GDM1 (cell line): ENCODE measurements at places on chromosomes 16 and 17.

DNA sequence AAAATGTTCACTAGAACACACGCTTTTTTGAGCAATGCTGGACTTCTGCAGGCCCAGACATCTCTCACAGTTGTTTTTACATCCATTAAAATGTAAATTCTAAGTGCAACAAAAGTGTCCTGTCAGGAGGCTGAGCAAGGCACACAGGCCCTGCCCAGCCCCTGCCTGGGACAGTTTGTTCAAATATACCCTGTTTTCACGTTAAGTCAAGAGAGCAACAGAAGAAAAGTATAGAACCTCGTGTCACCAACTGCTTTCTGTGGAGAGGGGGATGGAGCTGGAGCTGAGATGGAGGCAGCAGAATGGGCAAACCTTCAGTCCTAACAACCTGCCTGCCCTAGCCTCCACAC is 4.3 kb upstream of the HOXB2 start:
- DNase-seq, result no peak

- no peak for DNase-seq
Measured at GRCh38 chr16:69890114-69890891, 60.8 kb upstream of the CLEC18A start.

GRCh38 chr16:72921620-72922019 is 126.3 kb downstream of the ZFHX3 start:
- DNase-seq, result no peak

DNA sequence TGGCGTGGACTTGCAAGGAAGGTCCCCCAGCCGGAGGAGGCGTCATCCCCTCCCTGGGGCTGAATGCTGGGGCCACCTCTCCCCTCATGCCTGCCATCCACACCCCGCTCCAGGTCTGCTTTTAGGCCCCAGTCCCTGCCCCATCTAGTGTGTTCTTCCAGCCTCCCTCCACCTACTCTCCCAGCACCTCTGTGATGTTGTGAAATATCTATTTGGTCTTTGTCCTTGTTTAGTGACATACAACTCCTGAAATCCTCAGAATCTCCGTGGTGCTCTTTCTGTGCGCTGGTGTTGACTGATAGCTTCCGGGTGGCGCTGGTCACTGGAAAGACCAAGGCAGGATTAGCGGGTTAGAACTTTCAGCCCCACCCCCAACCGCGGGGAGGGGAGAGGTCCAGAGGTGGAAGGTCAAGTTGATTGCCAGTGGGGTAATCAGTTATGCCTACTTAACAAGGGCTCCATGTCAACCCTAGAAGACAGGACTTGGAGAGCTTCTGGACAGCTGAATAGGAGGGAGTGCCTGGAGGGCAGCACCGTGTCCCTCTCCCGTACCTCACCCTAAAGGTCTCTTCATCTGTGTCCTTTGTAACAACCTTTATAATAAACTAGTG is 10.1 kb downstream of the TBC1D24 start:
- no peak for DNase-seq

DNA sequence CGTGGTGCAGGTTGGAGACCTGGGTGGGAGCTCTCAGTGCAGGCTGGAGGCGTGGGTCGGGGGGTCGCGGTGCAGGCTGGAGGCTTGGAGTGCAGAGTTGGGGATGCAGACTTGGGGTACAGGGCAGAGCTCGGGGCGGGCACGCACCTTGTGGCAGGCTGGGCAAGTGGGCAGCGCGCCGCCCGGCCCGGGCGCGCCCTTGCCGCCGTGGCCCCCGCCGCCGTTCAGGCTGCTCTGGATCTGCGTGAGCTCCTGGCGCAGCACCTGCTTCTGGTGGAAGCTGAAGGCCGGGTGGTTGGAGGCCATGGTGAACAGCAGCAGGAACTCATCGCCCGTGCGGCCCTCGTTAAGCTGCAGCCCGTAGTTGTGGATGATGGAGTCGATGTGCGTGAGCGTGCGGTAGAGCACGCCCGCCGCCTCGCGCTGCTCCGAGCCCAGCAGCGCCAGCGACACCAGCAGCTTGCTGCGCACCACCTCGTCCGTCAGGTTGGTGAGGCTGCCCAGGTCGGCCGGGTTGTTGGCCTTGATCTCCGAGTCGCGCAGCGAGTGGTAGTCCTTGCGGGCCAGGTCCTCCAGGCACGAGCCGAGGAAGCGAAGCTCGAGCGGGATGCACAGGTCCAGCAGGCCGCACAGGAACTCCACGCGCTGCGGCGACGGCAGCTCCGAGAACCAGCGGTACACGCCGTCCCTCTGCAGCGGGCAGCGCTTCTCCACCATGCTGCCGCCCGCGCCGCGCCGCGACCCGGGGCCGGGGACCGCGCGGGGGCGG is 1.1 kb downstream of the ZCCHC14 start:
- no peak for DNase-seq

DNA sequence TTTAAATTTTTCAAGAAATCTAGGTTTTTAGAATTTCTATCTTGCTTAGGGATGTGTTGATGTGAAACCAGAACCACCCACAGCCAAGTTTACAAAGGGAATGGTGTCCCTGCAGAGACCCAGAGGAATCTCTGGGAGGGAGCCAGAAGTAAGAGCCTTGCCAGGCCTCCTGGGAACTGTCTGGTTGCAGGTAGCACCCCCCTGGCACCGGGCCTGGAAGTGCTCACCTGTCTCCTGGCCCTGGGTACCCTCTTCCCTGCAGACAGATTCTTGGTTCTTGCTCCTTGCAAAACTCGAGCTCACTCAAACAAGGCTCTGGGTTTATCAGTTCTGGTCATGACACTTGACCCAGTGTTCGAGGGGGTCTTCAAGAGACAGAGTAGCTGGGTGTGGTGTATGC is 24.6 kb upstream of the ZFP90 start:
- no peak for DNase-seq

DNA sequence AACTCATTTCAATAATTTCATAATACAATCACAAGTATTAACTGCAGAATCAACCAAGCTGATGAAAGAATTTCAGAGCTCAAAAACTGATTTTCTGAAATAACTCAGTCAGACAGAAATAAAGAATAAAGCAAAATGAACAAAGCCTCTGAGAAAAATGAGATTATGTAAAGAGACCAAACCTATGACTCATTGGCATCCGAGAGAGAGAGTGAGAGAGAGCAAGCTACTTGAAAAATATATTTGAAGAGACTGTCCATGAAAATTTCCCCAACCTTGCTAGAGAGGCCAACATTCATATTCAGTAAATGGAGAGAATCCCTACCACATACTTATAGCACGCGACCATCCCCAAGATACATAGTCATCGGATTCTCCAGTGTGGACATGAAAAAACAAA is 1376.4 kb downstream of the CDH11 start:
- DNase-seq, result no peak

- DNase-seq, result no peak
Measured at GRCh38 chr17:2749058-2749783, at the start of gene CCDC92B. Gene CCDC92B (minus strand): TSS chr17:2749652. CDS start chr17:2735145, 14,507 bp downstream.

DNA sequence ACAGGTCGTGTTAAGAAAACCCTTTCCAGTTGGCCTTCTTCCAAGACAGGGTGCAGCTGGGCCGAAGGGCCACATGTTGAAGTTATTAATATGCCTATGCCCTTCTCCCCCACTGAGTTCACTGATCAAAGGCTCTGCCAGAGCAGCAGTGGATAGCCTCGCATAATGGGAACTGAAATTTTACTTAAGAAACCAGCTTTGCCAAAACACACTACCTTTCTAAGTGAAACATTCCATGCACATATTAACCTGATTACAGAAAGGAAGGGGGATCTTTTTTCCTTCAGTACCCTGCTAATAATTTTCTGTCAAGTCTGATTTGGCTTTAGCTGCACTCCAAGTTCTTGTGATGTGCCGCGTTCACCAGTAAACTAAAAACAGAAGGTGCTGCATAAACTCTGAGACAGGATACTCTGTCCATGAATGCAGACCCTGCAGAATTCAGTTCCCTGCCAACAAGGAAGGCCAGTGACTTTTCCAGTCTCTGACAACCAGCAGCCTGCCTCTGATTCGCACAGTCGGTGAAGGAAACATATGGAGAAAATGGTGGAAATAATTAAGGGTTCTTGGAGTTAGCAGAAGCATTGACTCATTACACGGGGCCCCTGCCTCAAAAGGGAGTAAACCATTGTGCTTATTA is 283.8 kb downstream of the ZFHX3 start:
- DNase-seq, result no peak

GRCh38 chr17:2051933-2052559 is 2.9 kb upstream of the HIC1 start:
- no peak for DNase-seq

DNA sequence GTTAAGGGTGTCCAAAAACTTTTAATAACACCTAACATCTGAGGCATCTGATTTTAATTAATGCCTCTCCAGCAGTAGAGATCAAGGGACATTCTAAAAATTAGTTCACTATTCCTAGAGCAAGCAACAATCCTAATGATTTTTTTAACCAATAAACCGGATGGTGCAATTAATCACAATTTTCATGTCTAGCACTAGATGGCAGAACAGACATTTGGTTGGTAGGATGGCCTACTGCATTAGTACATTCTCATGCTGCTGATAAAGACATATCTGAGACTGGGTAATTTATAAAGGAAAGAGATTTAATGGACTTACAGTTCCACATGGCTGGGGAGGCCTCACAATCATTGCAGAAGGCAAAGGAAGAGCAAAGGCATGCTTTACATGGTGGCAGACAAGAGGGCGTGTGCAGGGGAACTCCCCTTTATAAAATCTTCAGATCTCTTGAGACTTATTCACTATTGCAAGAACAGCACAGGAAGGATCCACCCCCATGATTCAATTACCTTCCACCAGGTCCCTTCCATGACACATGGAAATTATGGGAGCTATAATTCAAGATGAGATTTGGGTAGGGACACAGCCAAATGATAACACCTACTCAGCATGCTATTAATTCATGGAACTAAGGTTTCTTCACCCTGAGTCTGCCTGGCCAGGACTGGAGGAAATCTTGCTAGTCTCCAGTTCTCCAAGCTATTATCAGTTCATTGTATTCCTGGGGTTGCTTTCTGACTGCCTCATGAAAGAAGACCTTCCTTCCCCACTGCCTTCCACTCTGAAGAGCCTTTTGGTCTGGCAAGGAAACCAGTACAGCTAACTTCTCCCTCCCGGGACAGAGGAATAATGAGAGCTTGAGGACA is 24.8 kb downstream of the HS3ST3A1 start:
- DNase-seq, result no peak

- no peak for DNase-seq
Measured at GRCh38 chr16:55853114-55853513, 20.2 kb upstream of the CES1 start.

DNA sequence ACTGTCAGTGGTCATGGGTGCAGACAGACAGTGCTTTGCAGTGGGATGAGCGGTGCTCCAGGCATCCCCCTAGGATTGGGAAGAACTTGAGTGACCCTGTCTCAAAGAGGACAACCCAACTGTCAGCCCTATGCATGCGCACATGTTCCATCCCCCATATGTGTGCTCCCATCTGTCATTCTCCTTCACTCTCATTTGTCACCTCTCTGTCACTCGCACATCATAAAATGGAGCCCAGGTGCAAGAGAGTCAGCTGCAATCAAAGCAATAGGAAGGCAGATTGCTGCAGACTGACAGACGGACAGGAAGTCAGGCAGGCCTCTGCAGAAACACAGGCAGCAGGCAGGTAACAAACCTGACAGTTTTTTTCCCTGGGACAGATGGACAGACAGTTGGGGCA is 101.8 kb upstream of the CCL1 start:
- DNase-seq, result no peak

DNA sequence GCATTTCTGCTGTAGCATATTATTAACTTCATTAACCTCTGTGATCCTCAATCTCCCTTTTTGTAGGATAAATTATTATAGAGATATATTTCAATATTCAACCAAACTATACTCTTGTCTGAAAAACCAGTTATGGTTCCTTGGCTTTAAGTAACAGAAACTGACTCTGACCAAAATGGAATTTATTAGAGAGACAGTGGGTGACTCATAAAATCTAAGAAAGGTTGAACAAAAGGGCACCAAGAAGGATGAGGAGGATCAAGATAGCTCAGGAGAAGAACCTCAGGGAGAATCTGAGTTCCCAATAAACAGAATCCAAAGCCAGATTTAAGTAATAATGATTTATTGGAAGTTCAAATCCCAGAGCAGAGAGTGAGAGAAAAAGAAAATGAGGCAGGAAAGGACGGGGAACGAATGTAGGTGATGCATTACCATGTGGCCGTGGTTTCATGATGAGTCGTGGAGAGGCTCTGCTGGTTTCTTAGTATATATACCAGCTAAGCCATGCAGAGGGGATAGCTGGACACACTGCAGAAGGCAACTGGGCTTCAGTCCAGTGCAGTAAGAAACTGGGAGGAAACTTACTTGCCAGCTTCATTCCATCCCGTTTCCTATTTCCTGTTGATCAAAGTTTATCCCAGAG is 151.5 kb upstream of the GOT2 start:
- no peak for DNase-seq

- no peak for DNase-seq
Measured at GRCh38 chr17:17505610-17506171, 9.5 kb upstream of the RASD1 start.

DNA sequence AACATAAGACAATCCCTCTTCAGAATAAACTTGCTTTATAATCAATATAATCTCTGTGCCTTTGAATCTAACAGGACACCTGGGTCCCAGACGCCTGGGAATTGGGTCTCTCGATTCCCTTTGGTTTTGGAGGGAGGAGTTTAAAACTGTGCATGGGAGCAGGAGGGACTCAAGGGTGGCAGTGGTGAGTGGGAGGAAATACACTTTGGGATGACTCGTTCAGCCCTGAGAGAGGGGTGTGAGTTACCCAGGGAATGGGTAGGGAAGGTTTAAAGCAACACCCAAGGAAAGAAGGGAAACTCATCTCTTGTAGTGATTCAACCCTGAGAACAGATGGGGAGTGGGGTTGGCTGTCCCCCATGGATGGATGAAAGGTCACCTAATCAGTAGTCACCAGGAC is 1.6 kb downstream of the RANGRF start:
- DNase-seq, result no peak

- DNase-seq, result no peak
Measured at GRCh38 chr17:65985571-65985970, 206.4 kb downstream of the CEP112 start.

- DNase-seq, result no peak
Measured at GRCh38 chr17:66673668-66674276, 161.1 kb upstream of the CACNG5 start.

DNA sequence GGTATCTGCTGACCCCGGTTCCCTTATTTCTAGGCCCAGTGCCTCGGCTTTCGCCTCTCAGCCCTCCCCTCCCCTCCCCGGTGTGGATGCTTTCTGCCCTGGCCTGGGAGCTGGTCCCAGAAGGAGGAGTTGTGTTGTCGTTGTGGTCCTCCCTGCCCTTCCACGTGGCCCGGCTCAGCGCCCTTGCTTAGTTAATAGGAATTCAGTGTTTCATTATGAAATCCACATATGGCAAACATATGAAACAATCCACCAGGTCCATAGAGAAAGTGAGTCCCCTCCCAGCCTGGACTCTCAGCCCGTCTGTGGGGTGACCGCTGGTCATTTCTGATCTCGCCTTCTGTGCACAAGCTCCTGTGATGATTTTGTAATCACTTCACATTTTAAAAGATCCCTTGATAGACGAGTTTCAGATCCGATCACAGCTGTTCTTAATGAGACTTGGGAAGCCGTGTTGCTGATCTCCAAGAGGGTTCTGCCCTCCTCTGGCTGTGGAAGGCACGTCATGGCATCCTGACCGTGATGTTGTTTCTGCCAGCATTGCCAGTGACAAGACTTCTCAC is 112.1 kb downstream of the BANP start:
- DNase-seq, result no peak

- no peak for DNase-seq
Measured at GRCh38 chr16:9033125-9033830, 58.2 kb upstream of the HAPSTR1 start.

- DNase-seq, result no peak
Measured at GRCh38 chr17:32584792-32585191, 98.0 kb downstream of the CDK5R1 start.

- DNase-seq, result no peak
Measured at GRCh38 chr17:40244255-40244654, 25.2 kb downstream of the WIPF2 start.

- no peak for DNase-seq
Measured at GRCh38 chr17:63165400-63165799, 199.4 kb downstream of the TANC2 start.
